Activated T-helper 2 cell treated with anti-CD3 and anti-CD28 coated beads, Interferon-gamma antibody, Interleukin-2, Interleukin-4, amounts not matched to agents 10 μg/mL and 5 μg/mL and 100 μg/mL, durations not matched to agents 14 hours and 24 hours and 36 hours (primary cell): ENCODE measurements at places on chromosomes 2 and 18.

- peaks cover 1% of the 10 kb centered on the region for H3K27me3 ChIP-seq
- peak overlapping the region; percentile 42 for H3K27ac ChIP-seq
- H3K36me3 ChIP-seq = peaks cover 19% of the 10 kb centered on the region
- peak overlapping the region; percentile 71 for H3K4me3 ChIP-seq
- H3K4me1 ChIP-seq = peaks cover 33% of the 10 kb centered on the region
Measured at GRCh38 chr2:231554748-231555545, 24.7 kb upstream of the NMUR1 start.

- H3K27me3 ChIP-seq = peaks cover 24% of the 10 kb centered on the region
- H3K4me3 ChIP-seq = peak overlapping the region; percentile 9
- H3K4me1 ChIP-seq = peaks cover 29% of the 10 kb centered on the region
- no peak for DNase-seq
- H3K27ac ChIP-seq = peak overlapping the region; percentile 10
Measured at GRCh38 chr2:98909317-98910211, 26.5 kb downstream of the CRACDL start.

GRCh38 chr2:106099691-106100090, 94.4 kb downstream of the UXS1 start:
- H3K4me1 ChIP-seq = peaks cover 19% of the 10 kb centered on the region
- no peak for DNase-seq
- H3K27ac ChIP-seq = no peak overlapping the region

DNA sequence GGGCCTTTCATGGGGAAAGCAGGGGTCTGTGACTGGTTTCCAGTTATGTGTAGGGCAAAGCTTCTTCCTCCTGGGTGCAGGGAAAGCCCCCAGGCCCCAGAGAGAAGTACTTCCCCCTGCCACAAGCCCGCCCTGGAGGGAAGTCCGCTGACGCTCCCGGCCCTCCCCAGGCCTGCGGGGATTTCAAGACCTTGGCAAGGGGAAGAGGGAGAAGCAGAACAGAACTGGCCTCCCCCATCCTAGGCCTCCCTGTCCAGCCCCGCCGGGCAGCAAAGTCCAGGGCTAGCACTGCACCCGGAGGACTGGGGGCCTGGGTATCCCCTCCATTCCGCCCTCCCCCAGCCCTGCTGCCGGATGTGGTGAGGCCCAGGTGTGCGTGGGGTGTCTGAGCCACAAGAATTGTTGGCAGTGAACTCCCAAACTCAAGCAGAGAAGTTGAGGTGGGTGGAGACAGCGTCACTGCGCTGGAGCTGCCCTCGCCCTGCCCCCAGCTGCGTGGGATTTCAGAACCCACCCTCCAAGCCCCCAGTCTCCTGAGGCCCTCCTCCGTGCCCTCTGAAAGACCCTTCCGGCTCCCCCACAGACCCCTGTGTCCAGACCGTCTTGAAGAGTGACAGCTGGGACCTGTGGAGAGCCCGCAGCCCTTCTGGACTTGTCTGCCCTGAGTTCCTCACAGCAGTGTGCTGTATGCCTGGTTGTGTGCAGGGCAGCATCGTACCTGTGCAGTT, 1.1 kb upstream of the DUSP2 start:
- DNase-seq = peak; percentile 81
- H3K27ac ChIP-seq = peak overlapping the region; percentile 97
- H3K27me3 ChIP-seq = no peaks in the 10 kb centered on the region
- H3K4me1 ChIP-seq = peaks cover 55% of the 10 kb centered on the region
- peaks cover 35% of the 10 kb centered on the region for H3K36me3 ChIP-seq

DNA sequence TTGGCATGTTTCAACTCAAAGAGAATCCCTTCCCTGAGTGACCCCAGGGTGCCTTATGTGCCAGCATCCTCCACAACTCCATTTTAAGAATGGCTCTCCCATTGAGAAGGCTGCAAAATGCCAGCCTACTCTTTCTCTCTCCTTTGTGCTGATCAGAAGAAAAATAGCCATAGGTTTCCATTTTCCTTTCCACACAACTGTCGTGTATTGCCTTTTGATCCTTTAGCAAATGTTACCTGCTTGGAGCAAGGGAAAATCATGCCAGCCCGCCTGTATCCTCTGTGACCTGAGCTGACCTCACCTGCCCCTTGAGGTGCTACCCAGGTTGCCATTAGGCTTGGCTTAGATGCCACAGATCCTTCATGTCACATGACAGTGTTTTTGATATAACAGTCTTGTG, 38.8 kb downstream of the DPYSL5 start:
- H3K4me1 ChIP-seq = no peaks in the 10 kb centered on the region
- H3K36me3 ChIP-seq = no peaks in the 10 kb centered on the region
- peaks cover 10% of the 10 kb centered on the region for H3K27me3 ChIP-seq
- H3K27ac ChIP-seq = no peak overlapping the region

GRCh38 chr2:203846490-203847105, 21.0 kb upstream of the CTLA4 start:
- H3K27ac ChIP-seq = no peak overlapping the region
- H3K36me3 ChIP-seq = peaks cover 7% of the 10 kb centered on the region
- H3K27me3 ChIP-seq = no peaks in the 10 kb centered on the region

- DNase-seq = no peak
- H3K27ac ChIP-seq = no peak overlapping the region
- no peaks in the 10 kb centered on the region for H3K36me3 ChIP-seq
- H3K4me1 ChIP-seq = no peaks in the 10 kb centered on the region
- H3K4me3 ChIP-seq = no peak overlapping the region
- H3K27me3 ChIP-seq = no peaks in the 10 kb centered on the region
Measured at GRCh38 chr18:37852464-37852863, 286.9 kb upstream of the CELF4 start.

DNA sequence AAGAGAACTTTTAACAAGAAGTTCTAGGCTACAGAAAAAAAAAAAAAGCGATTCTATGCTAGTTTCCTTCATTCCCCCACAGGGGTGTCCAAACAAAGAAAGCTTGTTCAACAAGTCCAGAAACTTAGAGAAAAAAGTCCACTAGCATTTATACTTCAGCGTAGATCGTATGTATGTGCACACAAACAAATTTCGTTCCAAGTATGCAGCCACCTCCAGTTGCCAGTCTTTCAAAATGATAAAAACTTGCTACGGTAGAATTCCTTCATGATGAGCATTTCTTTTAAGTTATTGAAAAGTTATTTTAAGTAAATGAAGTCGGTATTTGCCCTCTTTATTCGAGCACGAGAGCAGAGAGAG, 3.7 kb upstream of the OTX1 start:
- peaks cover 59% of the 10 kb centered on the region for H3K27me3 ChIP-seq
- no peak for DNase-seq
- H3K4me3 ChIP-seq = no peak overlapping the region

DNA sequence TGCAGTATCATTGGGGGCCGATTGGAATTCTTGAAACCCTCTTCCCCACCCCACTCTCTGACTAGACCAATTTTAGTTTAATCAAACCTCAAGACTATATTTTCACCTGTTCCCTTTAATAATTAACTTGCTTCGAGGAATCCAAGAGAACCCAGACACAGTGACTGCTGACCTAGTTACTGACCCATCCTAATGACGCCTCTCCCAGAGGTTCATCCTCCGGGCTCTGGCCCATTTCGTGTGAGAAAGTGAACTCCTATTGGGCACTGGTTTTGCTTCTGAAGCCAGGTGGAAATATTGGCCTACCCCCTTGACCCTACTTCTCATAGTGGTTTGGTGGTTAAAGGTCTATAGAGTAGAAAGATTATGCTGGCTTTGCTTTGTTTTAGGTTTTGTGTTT, 39.9 kb downstream of the RPL37A start:
- H3K27ac ChIP-seq = no peak overlapping the region
- H3K36me3 ChIP-seq = no peaks in the 10 kb centered on the region
- no peak overlapping the region for H3K4me3 ChIP-seq
- peaks cover 4% of the 10 kb centered on the region for H3K4me1 ChIP-seq
- H3K27me3 ChIP-seq = no peaks in the 10 kb centered on the region
- DNase-seq = no peak

DNA sequence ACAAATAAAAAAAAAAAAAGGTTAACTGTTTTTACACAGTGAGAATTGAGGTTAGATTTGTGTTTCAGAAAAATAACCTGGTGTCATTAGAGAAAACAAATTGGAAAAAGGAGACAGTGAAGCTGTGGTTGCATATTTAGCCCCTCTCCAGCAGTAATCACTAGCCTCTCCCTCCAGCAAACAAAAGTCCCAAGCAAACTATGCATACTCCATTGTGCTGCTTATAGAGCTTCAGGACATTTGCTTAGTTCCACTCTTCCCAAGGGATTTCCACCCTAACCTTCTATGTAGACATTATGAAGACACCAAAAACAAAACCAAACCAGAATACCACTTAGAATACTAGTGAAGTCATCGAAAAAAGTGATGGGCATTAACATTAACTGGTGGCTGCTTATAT, 534.2 kb upstream of the CDH2 start:
- H3K4me3 ChIP-seq = no peak overlapping the region
- DNase-seq = no peak
- no peaks in the 10 kb centered on the region for H3K36me3 ChIP-seq
- H3K27me3 ChIP-seq = no peaks in the 10 kb centered on the region

- DNase-seq = peak; percentile 57
- peaks cover 32% of the 10 kb centered on the region for H3K36me3 ChIP-seq
- peaks cover 53% of the 10 kb centered on the region for H3K4me1 ChIP-seq
- peak within 1 kb of the TSS; percentile 95 for H3K27ac ChIP-seq
Measured at GRCh38 chr2:84880645-84881521, at the start of gene TRABD2A. Gene TRABD2A, minus strand, starts transcription at chr2:84881084. Its CDS starts 45 bp downstream, at chr2:84881039.

DNA sequence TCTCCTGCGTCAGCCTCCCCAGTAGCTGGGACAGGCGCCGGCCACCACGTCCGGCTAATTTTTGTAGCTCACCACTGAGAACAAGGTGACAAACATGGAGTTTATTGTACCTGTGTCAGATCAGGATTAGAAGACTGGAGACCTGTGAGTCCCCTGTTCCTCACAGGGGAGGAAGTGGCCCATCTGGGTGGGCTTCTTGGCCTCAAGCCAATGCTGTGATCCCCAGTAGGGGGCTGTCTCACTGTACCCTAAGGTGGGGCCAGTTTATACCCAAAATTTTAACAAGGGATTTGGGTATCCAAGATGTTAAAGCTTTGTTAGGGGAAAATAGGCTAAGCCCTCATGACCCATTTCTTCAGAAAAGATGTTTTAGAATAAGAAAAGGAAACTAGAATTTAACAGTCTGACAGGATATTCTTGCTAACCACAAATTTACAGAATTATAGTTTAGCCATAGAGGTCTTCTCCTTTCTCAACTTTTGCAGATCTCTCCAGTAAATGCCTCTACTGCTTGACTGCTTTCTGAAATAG, 16.3 kb downstream of the PCBP1 start:
- no peak for DNase-seq
- peak overlapping the region; percentile 78 for H3K4me3 ChIP-seq
- peaks cover 48% of the 10 kb centered on the region for H3K4me1 ChIP-seq
- peak overlapping the region; percentile 90 for H3K27ac ChIP-seq
- no peaks in the 10 kb centered on the region for H3K27me3 ChIP-seq
- peaks cover 4% of the 10 kb centered on the region for H3K36me3 ChIP-seq

DNA sequence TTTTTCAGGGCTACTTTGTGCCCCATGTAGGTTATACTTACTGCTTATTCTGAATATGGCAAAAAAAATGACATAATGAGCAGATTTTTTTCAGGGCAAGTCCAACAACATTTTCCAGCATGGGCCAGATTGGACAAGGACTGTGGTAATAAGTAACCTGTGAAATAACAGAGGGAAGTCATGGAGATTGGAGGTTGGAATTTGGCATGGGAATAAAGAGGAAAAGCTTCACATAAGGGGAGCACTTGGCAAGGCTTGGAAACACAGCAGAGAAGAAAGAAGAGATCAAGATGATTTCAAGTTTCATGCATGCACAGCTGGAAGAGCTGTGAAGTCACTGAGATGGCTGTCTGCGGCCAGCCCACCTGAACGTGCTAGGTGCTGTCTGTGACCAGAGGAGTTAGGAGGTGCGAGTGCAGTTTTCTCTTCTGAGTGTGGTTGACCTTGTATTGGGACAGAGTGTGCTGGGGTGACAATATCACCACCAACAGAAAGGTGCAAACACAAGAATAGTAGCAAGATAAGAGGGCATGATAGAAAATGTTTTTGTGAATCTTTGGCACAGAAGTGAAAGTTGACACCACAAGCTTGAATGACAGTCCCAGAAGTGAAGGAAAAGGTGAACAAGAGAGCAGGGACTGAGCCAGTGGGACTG, 71.1 kb upstream of the DSC1 start:
- DNase-seq = no peak
- H3K27me3 ChIP-seq = no peaks in the 10 kb centered on the region
- no peak overlapping the region for H3K4me3 ChIP-seq
- H3K27ac ChIP-seq = no peak overlapping the region
- H3K4me1 ChIP-seq = no peaks in the 10 kb centered on the region

DNA sequence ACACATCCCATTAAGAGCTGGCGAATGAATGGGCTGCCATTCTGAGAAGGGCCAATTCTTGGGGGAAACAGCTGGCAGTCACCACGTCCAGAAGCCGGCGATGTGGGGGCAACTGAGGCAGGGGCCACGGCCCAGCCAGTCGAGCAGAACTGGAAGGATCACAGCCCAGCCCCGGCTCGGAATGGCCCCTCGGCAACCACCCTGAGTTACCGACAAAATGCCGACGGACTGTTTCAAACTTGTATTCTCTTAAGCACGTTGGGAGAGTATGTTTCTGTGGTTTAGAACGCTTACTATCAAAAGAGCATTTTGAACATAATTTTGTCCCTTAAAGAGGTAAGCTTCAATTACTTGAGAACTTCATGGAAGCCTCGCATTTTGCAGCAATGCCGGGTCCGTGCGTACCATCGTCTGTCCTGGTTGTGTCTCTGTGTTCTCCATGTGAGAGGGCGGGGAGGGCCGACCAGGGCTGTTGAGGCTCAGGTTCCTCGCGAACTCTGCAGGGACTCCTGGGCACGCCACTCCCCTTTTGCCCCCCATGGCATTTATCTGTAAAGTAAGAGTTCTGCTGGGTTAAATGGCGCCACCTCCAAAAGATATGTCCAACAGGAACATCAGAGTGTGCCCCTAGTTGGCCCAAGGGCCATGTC, 155.9 kb downstream of the TWIST2 start:
- H3K36me3 ChIP-seq = no peaks in the 10 kb centered on the region
- H3K27me3 ChIP-seq = peaks cover 2% of the 10 kb centered on the region
- H3K27ac ChIP-seq = no peak overlapping the region
- no peak overlapping the region for H3K4me3 ChIP-seq

DNA sequence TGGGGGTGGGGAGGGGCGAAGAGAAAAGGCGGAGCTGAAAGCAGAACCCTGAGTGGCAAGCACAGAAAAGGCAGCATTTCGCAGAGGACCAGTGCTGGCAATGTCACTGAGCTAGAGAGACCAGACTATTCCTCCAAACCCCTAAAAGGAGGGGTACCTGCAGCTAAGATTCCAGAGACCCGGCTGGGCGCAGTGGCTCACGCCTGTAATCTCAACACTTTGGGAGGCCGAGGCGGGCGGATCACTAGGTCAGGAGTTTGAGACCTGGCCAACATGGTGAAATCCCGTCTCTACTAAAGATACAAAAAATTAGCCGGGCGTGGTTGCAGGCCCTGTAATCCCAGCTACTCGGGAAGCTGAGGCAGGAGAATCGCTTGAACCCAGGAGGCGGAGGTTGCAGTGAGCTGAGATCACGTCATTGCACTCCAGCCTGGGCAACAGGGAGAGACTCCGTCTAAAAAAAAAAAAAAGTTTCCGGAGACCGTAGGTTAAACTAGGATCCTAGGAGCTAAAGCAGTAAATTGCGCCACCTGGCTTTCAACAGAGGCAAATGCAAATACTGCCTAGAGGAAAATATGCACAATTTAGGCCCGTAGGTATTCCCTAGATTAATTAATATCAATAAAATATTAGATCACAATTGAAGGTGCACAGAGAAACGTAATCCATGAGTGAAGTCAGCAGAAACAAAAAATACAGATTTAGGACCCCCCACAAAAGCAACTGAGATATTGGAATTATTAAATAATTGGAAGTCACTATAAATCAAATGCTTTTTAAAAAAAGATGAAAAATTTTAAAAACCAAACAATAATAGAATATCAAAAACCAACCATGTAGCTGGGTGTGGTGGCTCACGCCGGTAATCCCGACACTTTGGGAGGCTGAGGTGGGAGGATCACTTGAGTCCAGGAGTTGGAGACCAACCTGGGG, 4.9 kb downstream of the UCN start:
- H3K4me3 ChIP-seq = peak overlapping the region; percentile 64
- H3K36me3 ChIP-seq = no peaks in the 10 kb centered on the region
- peak overlapping the region; percentile 5 for H3K27ac ChIP-seq
